Iris pigment epithelial cell (primary cell): ENCODE measurements at places on chromosomes 3 and 15.

GRCh38 chr3:56864090-56864489 is 62.3 kb upstream of the ARHGEF3 start:
- DNase-seq, result no peak

- no peak for DNase-seq
These were observed 13.3 kb downstream of the CORO2B start for GRCh38 chr15:68592054-68592453.

DNA sequence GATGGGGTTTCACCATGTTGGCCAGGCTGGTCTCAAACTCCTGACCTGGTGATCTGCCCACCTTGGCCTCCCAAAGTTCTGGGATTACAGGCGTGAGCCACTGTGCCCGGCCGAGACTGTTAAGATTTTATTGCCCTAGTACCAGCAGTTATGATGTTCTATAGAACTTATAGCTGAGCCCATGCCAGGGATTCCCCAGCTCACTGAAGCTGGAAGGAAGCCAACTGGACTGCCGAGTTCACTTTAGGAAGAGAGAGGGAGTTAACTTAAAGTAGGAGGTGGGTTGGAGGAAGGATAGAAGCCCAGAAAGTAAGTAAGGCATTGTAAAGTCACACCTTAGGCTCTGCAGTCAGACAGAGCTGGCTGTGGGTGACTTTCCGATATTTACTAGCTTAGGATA is 101.1 kb upstream of the BOC start:
- DNase-seq, result no peak

- no peak for DNase-seq
These were observed 170.9 kb downstream of the OXSM start for GRCh38 chr3:25960776-25961175.

DNA sequence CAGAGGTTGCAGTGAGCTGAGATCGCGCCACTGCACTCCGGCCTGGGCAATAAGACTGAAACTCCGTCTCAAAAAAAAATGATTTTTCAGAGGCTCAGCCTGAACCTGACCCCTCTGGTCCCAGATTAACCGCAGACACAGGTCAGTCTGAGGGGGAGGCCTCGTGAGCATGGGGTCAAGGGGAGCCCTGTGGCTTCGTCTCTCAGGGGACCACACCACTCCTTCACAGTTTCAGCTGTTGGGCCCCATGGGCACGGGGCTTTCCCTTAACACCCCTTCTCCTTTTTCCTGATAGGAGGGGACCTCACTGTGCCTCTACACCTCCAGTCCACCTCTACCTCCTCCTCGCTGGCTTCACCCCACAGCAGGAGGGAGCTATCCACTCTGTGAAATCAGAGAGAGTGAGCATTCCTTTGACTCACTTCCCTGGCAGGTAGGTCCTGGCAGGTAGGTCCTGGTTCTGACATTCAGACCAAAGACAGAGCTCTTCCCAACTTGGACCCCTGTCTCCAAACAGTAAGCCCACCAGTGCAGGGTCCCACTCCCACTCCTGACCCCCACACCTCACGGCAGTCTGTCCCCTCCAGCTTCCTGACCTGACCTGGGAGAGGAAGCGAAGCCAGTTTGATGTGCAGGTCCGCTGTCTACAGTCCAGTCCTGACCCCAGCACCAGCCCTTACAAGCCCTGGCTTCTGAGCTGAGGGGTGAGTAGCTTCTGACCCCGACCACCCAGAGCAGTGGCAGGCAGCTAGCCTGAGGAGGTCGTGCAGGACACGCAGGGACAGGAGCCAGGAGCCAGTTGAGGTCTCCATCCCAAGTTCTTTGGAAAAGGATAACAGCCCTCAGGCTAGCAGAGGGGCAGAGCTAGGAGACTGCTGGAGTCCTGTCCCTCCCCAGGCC is 9.0 kb downstream of the RRP9 start:
- no peak for DNase-seq
